ENCODE measurements at places on chromosomes 7 and 10. TPM values are rescaled to one million over a fixed set of nuclear protein-coding genes. Genes with fewer than 3 reads are reported as not detected.

ANK3 gene
- total RNA-seq = 50.5 TPM

- no peak for DNase-seq
Measured at GRCh38 chr7:88460650-88461049, 154.0 kb upstream of the STEAP4 start.

DNA sequence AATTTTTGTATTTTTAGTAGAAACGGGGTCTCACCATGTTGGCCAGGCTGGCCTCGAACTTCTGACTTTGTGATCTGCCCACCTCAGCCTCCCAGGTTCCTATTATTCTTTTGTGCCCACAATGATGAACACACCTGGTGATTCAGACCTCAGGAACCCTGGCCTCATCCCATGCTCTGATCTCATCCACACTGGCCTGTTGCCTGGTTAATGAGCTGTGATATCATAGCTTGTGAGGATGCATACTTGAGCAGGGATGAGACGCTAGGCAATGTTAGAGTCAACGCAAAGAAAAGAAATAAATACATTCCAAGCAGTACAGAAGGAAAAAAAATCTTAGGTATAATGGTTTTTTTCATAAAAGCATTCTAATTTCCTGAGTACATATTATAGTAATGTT, 82.4 kb upstream of the RNF32 start:
- DNase-seq = no peak

PRF1 gene
- 35.7 TPM for total RNA-seq

DNA sequence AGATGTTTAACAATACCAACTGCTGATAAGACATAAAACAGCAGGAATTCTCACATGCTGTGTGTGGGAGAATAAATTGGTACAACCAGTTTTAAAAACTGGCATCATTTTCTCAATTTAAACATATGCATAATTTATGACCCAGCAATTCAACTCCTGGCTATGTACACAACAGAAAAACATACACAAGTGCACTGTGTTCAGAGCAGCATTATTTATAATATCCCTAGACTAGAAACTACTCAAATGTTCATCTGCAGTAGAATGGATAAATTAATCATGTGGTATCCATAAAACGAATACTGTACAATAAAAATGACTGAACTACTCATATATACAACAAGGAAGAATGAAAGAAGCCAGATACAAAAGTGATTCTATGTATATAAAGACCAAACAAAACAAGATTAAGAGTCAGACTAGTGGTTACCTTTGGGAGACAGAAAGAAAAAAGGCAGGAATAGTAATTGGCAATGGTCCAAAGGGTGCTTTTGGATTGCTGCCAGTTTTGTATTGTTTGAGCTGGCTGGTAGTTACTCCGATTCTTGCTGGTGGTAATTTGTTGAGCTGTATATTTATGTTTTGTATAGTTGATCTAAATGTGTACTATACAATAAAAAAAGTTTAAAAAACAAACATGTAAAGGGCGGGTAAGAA, 306.0 kb downstream of the TFEC start:
- DNase-seq = no peak

DNA sequence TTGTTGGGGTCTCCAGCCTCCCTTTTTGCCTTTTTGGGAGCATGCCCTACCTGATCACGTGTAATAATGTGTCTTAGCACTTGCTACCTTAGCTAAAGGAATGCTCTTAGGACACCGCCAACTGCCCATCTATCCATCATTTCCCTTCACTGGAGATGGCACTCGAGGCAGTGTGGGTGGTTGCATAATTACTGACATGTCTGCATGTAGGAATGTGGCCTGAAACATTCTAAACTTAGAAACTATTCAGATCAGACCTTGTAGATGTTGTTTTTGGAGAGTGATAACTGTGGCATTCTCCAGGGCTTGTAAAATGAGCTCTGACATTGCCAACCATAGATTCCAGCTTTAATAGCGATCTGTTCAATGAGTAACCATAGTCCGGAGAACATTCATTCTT, 365.8 kb downstream of the BBS9 start:
- DNase-seq = no peak

MUC3A gene
- total RNA-seq = not detected

WNT8B gene
- 0.45 TPM for total RNA-seq

DNA sequence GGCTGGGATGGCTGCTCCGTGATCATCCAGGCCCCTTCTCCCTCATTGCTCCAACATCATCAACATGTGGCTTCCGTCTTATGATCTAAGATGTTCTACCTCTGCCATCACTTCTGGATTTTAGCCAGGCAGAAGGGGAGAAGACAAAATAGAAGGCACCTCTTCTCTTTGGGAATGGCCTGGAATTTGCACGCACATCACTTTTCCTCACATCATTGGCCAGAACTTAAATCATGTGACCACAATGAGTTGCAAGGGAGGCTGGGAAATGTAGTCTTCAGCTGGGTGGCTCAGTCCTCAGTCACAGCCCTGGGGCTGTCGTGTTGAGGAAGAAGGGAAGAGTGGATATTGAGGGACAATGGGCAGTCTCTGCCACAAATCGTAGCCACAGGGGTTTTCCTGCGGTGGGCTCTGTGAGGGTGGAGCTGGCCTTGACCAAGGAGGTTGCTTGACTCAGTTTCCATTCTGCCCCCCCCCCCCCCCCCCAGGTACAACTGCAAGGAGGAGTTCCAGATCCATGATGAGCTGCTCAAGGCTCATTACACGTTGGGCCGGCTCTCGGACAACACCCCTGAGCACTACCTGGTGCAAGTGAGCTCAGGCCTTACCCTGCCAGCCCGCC, 50.3 kb downstream of the PALD1 start:
- no peak for DNase-seq

DNA sequence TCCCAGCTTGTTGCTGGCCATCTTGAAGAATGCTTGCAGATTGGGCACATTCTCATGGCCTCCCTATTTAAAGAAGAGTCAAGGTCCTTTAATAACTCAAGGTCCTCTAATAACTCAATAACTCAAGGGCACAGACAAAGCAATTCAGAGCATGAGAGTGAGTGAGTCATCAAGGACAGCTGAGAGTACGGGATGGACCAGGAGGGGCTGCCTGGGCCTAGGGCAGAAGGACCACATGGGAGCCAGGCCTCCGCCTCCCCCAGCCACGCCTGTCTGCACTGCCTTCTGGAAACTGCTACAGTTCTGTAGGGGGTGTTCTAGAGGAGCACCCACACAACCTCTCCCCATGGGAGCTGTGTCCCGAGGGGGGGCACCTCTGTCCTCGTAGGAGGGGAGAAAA, 48.9 kb downstream of the ZNF503 start:
- DNase-seq = no peak

DNA sequence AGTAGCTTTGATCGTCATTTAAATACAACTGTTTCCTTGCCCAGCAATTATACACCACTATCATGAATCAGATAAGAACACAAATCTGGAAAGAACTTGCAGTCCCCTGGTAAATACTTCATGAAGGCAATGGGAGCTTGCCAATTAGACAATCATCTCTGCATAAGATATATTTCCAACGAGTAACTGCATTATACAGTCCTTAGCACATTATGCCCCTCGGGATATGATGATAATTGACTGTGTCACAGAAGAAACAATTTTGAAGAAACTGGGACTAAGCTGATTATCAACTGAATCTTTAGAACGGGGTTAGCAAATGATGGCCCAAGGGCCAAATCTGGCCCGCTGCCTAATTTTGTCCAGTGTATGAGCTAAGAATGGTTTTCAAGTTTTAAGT, 155.7 kb downstream of the TRIL start:
- no peak for DNase-seq

- no peak for DNase-seq
Measured at GRCh38 chr7:148060724-148061123, 529.8 kb upstream of the C7orf33 start.

DNA sequence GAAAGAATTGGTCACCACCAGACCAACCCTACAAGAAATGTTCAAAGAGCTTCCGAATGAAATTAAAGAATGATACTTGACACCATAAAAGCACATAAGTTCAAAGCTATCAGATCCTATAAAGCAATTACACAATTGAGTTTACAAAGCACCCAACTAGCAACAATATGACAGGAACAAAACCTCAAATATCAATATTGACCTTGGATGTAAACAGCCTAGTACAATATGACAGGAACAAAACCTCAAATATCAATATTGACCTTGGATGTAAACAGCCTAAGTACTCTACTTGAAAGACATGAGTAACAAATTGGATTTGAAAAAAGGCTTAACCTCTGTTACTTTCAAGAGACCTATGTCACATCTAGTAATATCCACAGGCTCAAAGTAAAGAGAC, 1201.4 kb downstream of the XPNPEP1 start:
- DNase-seq = no peak

DNA sequence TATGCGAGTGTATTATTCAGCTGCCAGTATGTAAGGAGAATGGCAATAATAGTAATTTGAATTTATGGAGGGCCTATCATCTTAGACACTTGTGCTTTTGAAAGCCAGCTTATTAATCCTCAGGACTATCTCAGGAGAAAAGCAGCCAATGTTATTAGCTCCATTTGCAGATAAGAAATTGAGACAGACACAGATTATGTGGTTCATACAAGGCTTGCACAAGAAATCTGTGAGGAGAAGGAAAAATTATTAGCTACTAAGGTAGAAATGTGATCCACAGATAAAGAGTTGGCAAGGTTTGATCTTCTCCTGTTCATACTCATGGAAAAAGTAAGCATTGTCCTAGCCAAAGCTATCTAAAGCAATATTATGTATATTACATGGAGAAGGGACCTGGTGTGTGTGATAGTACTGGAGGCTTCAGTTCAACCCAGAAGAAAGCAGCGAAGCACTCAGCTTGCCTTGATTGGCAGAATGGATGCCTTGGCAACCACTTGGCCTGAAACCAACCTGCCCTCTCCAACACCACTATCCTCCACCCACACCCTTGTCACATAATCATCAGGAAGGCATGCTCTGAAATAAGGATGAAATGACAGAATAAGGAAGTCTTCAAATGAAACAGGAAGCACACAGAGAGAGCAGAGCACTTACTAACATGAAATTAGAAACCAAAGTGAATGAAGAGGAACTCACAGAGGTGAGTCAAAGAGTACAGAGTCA, 18.0 kb downstream of the MACC1 start:
- no peak for DNase-seq

DNA sequence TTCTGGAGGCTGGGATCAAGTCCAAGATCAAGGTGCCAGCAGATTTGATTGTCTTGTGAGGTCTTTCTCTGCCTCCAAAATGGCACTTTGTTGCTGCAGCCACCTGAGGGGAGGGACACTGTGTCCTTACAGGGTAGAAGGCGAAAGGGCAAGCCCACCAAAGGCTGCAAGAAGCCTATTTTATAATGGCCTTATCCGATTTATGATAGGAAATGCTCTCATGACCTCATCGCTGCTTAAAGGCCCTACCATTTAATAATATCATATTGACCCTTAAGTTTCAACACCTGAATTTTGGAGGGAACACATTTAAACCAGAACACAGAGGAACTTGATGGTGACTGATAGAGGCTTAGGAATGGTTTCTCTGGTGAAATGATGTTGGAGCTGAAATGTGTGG, 296.5 kb downstream of the TWIST1 start:
- no peak for DNase-seq

DNA sequence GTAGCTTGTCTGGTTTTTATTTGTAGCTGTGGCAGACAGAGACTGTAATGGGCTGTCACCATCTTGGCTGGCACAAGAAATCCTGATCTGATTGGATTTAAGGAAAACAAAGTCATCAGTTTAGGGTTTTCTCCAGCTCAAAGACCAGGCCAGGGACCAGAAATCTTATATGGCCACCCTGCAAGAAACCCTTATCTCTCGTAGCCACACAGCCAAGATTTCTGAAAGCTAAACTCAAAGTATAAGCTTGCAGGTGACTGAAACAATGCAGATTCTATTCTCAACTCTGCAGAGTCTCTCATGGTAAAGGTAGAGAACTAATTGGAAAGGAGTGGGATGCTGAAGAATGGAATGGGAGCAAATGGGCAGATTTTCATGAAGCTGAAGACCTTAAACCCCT, 3.2 kb upstream of the ASB13 start:
- DNase-seq = no peak

- no peak for DNase-seq
Measured at GRCh38 chr7:25963733-25964132, 188.3 kb upstream of the NFE2L3 start.

- no peak for DNase-seq
Measured at GRCh38 chr7:101882005-101882421, 64.6 kb downstream of the CUX1 start.

UNCX gene
- not detected for total RNA-seq

- DNase-seq = no peak
Measured at GRCh38 chr7:18013936-18014335, 13.7 kb downstream of the PRPS1L1 start.

- DNase-seq = no peak
Measured at GRCh38 chr7:123533929-123534382, 439 bp downstream of the IQUB start.

DNA sequence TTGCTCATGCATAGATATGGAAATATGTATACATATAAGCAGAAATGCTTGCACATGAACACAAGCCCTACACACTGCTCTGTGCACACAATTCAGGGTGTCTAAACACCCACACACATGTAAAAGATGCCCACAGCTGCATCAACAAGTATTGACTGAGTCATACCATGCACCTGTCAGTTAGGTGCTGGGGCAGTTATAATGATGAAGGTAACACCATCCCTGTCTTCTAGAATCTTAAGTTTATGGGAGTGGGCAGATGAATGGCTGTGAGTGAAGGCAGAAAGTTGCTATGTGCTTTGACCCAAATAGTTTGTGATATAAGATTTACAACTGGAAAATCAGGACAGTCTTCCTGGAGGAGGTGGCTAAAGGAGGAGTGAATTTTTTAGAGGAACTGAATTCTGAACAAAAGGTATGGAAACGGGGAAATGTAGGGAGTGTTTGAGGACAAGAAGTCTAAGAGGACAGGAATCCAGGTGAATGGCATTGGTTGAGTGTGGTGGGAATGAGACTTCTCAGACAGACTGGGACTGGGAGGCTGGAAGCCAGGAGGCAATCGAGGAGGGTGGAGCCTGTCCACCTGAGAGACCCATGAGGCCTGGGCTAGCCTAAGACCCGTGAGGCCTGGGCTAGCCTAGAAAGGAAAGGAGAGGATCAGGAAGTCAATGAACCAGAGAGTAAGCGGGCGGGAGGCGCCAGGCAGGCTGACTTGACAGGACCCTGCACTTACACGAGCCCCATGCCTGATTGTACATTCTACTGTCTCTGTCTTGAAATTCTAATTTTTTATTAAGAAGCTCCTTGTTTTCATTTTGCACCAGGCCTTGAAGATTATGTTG, 20.7 kb downstream of the POLL start:
- no peak for DNase-seq

Data from activated naive CD4-positive, alpha-beta T cell treated with anti-CD3 and anti-CD28 coated beads, Interleukin-2, amount 50 U/mL, for 72 hours (primary cell).